ENCODE measurements at places on chromosomes 7 and 10.

GRCh38 chr10:43229208-43230061 is 37.4 kb downstream of the RASGEF1A start:
- no peak for DNase-seq

- DNase-seq = no peak
Measured at GRCh38 chr10:71643904-71644303, 75.7 kb downstream of the C10orf105 start.

DNA sequence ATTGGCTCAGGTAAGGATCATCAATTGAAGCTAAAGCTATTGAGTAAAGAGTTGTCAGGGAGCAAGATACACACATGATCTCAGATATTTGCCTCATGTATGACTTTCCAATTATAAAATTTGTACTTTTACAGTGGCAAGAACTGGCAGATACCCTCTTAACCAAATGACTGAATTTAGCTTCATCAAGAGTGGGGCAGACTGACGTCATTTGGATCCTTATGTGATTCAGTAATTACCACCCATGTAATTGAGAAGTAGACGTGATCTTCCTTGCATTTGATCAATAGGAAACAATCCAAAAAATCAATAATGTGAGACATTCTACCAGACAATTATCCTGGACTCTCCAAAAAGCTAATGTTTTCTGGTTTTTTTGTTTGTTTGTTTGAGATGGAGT is 8.9 kb downstream of the LRRC72 start:
- no peak for DNase-seq

DNA sequence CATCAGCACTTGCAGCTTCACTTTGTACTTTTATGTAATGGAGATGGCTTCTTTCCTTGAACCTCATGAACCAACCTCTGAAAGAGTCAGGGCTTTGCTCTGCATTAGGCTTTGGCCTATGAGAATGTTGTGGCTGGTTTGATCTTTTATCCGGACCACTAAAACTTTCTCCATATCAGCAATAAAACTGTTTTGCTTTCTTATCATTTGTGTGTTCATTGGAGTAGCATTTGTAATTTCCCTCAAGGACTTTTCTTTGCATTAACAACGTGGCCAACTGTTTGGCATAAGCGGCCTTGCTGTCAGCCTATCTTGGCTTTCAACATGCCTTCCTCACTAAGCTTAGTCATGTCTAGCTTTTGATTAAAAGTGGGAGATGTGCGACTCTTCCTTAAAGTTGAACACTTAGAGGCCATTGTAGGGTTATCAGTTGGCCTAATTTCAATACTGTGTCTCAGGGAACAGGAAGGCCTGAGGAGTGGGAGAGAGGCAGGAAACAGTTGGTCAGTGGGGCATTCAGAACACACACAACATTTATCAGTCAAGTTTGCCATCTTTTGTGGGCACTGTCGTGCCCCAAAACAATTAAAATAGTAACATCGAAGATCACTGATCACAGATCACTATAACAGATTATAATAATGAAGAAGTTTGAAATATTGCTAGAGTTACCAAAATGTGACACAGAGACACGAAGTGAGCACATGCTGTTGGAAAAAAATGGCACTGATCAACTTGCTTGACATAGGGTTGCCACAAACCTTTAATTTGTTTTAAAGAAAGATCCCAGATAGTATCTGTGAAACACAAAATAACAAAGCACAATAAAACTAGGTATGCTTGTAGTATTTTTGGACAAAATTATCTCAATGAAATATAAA is 64.7 kb downstream of the NRF1 start:
- no peak for DNase-seq

DNA sequence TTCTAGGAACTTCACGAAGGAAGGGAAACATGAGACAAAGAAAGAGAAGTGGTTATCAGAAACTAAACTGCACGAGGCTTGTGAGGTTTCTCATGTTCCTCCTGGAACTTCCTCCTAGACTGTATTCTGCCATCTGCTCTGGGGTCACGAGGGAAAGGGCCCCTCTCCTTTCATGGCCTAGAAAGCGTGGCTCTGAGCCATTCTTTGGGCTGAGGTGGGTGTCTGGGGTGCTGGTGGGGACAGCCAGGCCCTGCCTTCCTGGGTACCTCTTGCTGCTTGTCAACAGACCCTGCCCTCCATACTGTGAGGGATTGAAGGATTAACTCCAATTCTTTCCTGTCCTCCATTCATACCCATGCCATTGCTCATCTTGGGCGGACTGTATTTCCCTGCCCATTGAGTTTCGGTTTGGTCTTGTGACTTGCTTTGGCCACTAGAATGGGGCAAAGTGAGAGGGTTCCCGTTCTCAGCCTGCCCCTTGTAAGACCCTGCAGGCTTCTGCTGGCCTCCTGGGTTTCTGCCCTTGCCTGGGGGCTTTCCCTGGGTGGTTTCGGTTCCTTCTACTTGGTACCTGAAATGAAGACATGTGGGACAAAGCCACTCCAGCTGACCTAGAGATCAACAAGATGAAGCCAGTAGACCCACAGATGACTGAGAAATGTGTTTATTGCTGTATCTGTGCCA is 14.9 kb upstream of the GIMAP8 start:
- DNase-seq = peak; percentile 73

- no peak for DNase-seq
Measured at GRCh38 chr7:110835218-110835617, 255.7 kb upstream of the LRRN3 start.

- DNase-seq = no peak
Measured at GRCh38 chr10:33506391-33506790, 171.9 kb upstream of the NRP1 start.

GRCh38 chr7:108351729-108352131 is 104.5 kb downstream of the NRCAM start:
- DNase-seq = no peak
